ENCODE measurements at places on chromosomes 7 and 10. TPM values are rescaled to one million over a fixed set of nuclear protein-coding genes. Genes with fewer than 3 reads are reported as not detected.

The MYL7 gene
- total RNA-seq, result not detected

The PON1 gene
- 0.98 TPM for total RNA-seq

The MACC1 gene
- 45.2 TPM for total RNA-seq

The ZNF727 gene
- 4.4 TPM for total RNA-seq

The CTAGE4 gene
- 8.2 TPM for total RNA-seq

The GSTO2 gene
- total RNA-seq, result 10.6 TPM

The TPK1 gene
- 16.6 TPM for total RNA-seq

The GOLGA7B gene
- 0.23 TPM for total RNA-seq

The IKZF1 gene
- total RNA-seq, result 20.7 TPM

The FZD1 gene
- 17.2 TPM for total RNA-seq

The SLC26A3 gene
- not detected for total RNA-seq

The TASOR2 gene
- total RNA-seq, result 108 TPM

The DENND2A gene
- total RNA-seq, result 32.4 TPM

The SEPTIN7 gene
- total RNA-seq, result 130 TPM

The SLC39A12 gene
- not detected for total RNA-seq

The ZFAND4 gene
- 19.1 TPM for total RNA-seq

The KCND2 gene
- 1.1 TPM for total RNA-seq

The STYXL1 gene
- total RNA-seq, result 40.3 TPM

The MKX gene
- total RNA-seq, result 3.5 TPM

The SPDYE8 gene
- 0.11 TPM for total RNA-seq

Data from lung (tissue), 17 donors.